ENCODE measurements at places on chromosomes 11 and 22.

GRCh38 chr22:48459259-48459658, 1368.4 kb downstream of the BRD1 start:
- DNase-seq: no peak

GRCh38 chr11:32072872-32073643, 17.8 kb upstream of the RCN1 start:
- DNase-seq: no peak

GRCh38 chr11:88428959-88429358, 91.4 kb upstream of the CTSC start:
- DNase-seq: no peak

DNA sequence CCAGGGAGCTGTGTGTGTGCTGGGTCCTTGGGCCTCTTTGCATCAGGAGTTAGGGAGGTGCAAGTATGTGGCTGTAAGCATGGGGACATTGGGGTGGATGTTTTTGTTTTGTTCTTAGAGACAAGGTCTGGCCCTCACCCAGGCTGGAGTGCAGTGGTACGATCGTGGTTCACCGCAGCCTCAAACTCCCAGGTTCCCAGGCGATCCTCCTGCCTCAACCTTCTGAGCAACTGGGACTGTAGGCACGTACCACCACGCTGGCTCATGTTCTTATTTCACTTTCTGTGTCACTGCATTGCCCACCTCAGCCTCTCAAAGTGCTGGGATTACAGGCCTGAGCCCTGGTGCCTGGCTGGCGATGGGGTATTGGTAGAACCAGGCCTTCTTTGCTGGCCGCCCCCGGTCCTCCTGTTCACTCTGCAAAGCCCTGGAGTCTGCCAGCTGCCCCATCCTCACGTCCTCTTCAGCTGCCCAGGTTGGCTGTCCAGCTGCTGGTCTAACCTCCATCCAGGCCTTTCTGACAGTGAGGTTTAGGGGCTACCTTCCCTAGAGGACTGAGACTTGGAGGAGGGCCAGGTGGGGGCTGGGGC, 851 bp upstream of the GRAMD4 start:
- DNase-seq: no peak

GRCh38 chr11:72511393-72512047, 77.2 kb upstream of the CLPB start:
- no peak for DNase-seq

DNA sequence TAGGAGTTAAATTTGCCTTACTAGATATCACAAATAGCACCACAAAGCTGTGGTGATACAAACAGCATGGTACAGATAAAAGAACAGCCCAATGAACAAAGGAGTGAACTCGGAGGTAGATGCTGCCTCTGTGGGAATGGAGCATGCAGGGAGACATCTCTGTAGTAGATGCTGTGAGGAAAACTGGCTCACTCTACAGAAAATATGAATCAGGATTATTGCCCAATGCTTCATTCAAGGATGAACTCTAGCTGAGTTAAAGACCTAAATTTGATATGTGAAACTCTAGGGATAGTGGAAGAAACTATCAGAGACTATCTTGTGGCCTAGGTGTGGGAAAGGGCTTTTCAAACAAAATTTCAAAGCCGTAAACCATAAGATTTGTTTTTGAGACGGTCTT, 15.3 kb upstream of the CAPN5 start:
- no peak for DNase-seq

GRCh38 chr22:45516923-45517675, 14.4 kb downstream of the FBLN1 start:
- no peak for DNase-seq

DNA sequence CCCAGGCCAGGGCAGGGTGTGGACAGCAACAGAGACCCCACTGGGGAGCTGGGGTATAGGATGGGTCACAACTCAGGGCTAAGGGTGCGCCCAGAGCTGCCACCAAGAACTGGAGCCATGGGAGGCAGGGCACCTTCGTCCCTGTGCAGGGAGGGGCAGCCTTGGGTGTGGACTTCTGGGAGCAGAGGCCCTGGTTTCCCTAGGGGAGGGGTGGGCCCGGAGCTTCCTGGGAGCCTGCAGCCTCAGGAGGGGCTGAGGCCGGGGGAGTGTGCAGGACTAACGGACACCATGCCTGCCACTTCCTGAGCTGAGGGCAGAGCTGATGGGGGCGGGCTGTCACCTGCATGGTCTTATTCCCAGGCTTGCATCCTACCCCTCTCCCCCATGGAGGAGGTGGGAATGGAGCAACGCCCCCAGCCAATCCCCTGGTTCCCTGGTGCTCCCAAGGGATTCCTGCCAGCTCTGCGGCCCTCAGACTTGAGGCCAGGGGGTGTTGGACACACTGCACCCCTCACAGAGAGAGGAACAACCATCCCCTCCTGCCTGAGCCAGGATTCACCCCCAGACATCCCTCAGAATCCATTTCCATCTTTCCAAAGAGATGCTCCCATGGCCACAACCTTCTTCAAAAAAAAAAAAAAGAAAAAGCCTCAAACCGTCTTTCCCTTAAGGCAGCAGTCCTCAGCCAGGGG, 225.7 kb downstream of the CTTN start:
- no peak for DNase-seq

- DNase-seq: no peak
These were observed 7.4 kb downstream of the ZP1 start for GRCh38 chr11:60874421-60875365.

DNA sequence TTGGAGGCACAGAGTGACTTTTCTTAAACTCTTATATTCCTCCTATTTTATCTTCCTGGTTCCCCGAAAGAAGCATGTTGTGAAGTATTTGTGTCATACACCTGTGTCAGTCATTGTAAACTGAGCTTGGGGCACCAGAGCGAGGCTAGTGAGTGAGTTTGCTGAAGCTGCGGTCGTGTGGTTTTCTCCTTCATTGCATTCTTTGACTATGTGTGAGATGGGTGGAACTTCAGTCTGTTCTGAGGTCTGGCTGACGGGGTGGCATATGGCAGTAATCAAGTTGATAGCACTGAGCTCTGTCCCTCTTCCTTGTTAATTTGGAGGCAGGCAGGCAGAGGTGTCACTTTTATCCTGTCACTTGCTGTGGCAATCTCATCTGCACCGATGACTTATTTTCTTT, 4.2 kb downstream of the VPS26B start:
- DNase-seq: no peak

DNA sequence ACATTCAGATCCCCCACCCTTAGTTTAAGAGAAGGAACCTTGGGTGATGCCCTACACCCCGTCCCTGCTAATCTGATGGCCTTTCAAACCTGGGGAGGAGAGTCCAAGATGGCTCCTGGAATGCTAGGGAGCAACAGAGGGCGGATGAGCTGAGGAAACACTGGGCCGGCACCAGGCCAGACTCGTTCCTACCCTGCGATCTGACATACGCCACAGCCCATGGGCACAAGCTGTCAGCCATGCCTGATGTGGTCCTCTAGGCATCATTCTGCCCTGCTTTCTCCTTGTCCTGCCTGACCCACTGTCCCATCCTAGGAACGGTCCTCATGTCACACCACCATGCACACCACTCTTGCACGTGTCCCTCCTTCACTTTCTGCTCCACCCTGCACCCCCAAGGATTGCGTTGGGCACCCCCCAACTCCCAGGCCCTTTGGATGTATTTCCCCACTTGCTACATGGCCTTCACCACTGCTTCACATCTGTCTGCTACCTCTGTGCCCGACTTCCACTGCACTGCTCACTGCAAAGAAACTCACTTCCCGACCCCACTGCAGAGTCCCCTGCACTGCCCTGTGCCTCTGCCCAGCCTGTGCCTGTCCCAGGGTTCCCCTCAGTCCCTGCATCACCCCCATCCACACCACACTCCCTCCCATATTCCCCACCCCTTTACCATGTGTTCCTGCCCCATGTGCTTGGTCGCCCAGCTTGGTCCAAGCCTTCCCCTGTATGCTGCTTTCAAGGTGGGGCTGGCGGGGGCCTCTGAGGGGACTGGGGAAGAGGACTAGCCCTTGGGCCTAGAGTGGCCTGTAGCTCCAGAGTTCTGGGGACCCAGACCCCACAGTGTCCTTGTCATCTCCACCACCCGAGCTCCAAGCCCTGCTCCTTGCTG, 29.2 kb downstream of the USP35 start:
- no peak for DNase-seq

DNA sequence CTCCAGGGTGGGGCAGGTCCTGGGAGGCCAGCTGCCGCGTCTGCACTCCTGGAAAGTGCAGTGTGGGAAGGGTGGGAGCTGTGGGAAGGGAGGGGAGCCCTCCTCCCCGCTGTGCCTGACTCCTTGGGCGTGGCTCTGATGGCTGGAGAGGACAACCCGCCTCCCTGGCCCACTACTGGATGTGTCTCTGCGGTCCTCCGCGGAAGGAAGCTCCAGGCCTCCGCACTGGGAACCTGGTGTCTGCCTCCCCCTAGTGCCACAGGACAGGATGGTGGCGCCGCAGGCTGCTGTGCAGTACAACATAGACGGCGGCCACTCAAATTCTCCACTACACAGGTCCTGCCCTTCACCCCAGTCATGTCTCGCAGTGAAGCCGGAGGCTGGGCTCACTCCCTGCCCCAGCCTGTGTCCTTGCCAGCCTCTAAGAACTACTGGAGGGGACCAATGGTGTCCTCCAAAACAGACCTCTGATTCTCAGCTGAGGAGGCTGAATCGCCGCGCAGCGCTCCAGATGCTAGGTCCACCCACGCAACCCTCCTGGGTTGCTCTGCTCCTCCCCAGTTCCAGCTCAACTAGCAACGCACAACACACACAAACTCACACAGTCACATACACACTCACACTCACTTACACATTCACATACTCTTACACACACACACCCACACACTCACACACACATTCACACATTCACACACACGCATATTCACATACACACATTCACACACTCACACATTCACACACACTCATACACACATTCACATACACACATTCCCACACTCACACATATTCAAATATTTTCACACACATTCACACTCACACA, 12.4 kb upstream of the DSCAML1 start:
- DNase-seq: no peak

DNA sequence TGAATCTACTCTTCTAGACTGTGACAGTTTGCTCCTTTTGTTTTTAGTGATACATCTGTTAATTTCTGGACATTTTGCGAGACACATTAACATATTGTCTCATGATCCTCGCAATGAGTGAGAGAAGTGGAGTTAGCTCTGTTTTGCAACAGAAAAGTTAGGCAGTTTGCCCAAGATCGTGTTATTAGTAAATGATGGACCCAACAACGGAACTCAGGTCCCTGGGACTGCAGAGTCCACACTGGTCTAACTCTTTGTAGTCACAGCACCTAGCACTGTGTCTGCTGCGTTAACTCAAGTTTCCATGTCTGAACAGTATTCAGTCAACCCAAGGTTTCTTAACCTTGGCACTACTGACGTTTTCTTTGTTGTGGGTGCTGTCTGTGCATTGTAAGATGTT, 3.2 kb downstream of the DEPDC7 start:
- no peak for DNase-seq

GRCh38 chr11:72491001-72491400, 56.7 kb upstream of the CLPB start:
- no peak for DNase-seq

DNA sequence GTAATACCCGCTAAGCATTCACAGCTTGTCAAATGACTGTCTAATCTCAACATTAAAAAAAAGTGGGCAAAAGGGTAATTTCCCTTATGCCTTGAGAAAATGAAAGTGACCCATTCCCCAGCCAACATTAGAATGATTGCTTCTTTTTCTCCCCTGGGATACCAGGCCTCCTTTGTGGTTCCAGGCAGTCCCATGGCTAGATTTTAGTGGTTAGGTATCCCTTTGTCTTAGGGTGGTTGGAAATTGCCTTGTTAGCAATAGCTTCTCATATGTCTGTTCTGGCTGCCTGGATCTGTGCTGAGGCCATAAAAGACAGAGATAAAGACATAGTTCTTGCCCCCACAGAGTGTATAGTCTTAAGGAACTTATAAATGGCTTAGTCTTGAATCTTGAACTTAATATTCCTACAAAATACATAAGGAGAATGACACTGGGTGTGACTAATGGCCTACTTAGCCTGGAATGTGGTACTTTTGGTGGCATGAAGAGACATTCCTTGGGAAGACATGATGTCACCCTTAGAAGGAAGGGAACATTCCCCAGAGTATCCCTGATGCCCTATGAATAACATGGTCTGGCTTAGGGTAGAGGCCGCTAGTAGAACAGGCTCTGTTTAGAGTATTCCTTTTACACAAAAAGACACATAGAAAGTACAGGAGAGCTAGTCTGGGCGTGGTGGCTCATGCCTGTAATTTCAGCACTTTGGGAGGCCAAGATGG, 90.3 kb downstream of the ZBTB16 start:
- no peak for DNase-seq

- no peak for DNase-seq
These were observed 374 bp downstream of the NLRP10 start for GRCh38 chr11:7964873-7965272.

DNA sequence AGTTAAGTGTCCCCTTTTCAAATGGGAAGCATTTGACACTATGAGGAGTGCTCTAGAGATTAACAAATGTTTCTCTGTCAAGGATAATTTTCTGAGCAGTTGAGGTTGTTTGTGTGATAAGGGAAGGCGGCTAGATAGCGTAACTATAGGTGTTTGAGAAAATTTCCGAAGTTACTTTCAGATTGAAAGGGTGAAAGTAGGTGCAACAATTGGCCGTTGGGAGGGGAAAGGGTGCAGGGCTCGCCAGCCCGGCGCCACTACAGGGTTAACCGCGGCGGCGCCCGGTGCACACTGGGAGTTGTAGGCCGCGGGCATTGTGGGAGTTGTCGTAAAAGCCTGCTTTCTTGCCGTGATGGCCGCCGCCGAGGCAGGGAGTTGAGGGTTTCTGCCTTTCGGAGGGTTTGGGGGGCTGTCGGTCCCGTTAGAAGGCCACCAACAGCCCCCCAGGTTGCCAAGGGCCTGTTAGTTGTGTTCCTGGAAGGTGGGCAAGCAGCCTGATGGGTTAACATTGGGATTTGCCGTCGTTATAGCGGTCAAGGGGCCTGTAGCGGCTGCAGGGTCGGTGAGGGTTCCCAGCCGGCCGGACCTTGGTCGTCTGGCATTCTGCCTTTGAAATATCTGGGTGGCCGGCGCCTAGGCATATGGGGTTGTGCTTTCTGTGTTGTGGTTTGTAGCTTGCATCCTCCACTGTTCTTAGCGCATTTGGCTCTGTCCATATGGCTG, 36.5 kb upstream of the HSD17B12 start:
- DNase-seq: peak; percentile 73

- no peak for DNase-seq
These were observed 62.6 kb upstream of the PTPRJ start for GRCh38 chr11:47917599-47918369.

DNA sequence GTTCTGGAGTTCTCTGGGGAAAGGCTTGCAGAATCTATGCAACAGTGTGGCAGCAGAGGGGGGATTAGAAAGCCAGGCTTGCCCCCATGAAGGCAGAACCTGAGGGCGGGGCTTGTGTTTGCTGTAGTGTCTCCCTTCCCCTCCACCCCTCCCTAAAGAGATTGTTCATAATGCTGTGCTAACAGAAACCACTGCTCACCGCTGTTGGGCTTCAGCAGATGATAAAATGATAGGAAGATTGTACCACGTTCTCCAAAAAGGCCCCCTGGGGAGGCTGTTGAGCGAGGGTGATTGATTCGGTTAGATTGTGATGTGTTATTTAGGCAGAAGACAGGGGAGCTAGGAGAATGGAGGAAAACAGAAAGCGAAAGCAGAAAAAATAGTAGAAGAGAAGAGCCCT, 215.2 kb upstream of the NCAM1 start:
- no peak for DNase-seq
